ENCODE measurements at places on chromosomes 2 and 18.

DNA sequence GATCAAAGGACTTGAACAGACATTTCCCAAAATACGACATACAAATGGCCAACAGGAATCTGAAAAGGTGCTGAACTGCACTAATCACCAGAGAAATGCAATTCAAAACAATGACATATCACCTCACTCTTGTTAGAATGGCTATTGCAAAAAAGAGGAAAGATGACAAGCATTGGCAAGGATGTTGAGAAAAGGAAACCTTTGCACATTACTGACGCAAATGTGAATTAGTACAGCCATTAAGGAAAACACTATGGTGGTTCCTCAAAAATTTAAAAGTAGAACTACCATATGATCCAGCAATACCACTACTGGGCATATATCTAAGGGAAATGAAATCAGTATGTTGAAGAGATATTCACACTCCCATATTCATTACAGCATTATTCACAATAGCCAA lies 57.7 kb upstream of the ASPRV1 start:
- DNase-seq, result no peak

- no peak for DNase-seq
Measured at GRCh38 chr2:157413326-157414035, 30.4 kb downstream of the CYTIP start.

- no peak for DNase-seq
Measured at GRCh38 chr2:157087373-157088002, 170.0 kb upstream of the GALNT5 start.

DNA sequence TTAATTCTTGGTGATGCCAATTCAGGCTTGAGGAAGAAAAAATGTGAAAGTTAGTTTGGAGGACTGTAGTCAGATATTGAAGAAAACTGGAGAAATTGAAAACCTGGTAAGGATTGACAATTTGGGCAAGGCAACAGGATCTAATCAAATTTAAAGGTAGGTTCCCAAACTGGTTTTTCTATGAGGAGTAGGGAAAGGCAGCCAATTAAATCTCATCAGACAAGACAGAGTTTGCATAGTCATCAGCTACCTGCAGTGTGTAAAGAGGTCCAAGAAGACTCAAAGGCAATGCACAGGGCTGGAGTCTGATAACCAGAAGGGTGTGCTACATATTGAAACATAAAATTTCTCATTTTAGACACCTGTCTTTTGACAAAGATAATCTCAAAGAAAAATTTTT lies 16.0 kb upstream of the CAB39 start:
- DNase-seq, result no peak

GRCh38 chr2:223203971-223204929 lies 152.3 kb downstream of the KCNE4 start:
- no peak for DNase-seq

GRCh38 chr2:127102521-127103242 lies 4.3 kb downstream of the BIN1 start:
- DNase-seq, result no peak

DNA sequence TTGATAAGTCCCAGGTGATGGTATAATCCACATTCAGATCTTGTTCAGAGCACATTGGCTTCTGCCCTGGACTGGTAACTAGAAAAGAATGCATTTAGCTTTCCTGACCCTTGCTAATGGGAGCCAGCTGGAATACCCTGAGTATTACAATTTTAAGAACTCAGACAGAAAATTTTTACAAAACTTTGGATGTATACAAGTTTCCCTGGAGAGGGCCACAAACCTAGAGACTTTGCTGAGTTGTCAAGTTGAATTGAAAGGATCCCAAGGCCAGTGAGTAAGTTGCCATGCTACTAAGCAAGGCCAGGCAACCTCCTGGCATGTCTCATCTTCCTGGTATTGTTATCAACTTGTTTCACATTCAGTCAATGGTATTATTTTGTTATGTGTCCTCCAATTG lies 20.0 kb upstream of the NABP1 start:
- DNase-seq, result no peak

Data from iPS DF 19.7 (cell line).